ENCODE measurements at places on chromosomes 2 and 18.

GRCh38 chr2:233092432-233093165 lies 32.5 kb downstream of the INPP5D start:
- no peak for DNase-seq

DNA sequence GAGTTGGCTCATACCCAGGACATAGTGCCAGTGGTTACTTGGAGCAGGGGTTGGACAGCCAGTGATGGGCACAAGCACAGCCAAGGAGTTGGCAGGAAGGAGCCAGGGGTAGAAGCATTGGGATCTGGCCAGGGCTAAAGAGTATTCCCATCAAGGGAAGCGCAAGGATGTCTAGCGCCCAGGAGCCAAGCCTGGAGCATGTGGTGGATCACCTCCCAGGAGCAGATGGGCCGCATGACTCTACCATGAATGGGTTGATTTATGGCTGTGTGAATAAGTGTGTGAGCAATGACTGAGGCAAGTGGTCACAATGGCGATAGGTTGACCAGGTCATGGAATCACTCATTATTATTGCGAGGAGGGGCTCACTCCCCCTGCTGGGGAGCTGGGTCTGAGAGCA lies 111.1 kb downstream of the FHOD3 start:
- no peak for DNase-seq

DNA sequence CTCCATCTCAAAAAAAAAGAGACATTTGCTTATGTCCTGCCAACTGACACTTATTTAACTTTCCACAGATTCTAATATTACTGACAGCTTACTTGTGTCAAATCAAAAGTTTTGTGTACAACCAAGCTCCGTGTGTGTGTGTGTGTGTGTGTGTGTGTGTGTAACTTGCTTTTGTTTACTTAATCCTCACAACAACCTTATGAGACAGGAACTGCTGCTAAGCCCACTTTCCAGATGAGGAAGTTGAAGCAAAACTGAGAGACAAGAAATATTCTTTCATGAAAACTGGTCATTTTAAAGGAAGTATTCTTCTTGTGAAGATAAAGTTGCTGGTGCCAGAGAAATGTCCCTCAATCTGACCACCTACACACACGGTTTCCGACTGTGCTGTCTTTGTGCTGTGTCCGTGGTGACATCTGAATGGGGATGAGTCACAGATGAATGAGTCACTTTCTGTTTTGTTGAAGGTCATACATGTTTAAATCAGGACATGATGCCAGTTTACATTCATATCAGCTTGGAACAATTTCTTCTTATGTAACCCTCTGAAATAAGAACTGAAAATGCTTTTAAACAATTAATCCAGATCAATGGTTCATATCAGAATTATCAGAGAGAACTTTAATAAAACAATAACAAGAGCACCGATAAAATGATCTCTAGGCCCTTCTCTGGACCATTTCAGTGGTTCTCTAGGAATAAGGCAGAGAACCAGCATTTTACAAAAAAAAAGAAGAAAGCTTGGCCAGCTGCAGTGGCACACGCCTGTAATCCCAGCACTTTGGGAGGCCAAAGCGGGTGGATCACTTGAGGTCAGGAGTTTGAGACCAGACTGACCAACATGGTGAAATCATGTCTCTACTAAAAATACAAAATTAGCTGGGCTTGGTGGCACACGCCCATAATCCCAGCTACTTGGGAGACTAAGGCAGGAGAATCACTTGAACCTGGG lies 95.5 kb downstream of the THNSL2 start:
- DNase-seq: peak; percentile 59

DNA sequence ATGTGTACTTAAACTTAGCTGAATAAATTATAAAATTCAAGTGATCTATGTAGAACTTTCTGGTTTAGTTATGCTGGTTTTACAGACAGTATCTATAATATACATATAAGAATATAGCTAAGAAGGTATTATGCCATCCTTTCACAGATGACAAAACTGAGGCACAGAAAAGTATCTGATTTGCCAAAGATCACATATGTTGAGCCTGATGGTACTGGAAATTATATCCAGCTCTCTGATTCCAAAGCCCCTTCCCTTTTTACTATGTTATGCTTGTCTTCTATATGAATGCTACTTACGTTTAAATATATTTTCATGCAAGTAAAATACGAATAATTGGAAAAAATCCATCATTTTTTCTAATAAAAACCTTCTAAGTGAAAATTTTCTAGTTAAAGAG lies 1631.3 kb downstream of the DPP10 start:
- no peak for DNase-seq

DNA sequence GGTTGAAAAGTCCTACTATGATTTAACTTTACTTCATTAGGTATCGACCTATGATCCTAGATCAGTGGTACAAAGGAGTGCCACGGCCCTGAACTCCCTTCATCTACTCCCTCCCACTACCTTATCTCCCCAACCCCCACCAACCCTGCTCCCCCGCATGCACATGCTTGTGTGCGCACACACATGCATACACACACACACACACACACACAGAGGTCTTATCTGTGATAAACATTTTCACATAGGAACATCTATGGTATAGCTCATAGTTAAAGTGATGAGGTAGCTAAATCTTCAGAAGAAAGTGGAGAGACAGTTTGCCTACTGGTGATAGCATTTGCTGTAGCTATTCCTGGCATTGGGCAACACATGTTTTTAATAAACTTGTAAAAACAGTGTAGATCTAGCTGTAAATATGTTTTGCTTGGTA lies 471.3 kb downstream of the ZEB2 start:
- no peak for DNase-seq

- no peak for DNase-seq
Measured at GRCh38 chr2:39523308-39524044, 86.4 kb upstream of the MAP4K3 start.

- no peak for DNase-seq
Measured at GRCh38 chr2:198385326-198385725, 580.9 kb downstream of the PLCL1 start.

- no peak for DNase-seq
Measured at GRCh38 chr2:37250869-37251740, 19.6 kb downstream of the NDUFAF7 start.

DNA sequence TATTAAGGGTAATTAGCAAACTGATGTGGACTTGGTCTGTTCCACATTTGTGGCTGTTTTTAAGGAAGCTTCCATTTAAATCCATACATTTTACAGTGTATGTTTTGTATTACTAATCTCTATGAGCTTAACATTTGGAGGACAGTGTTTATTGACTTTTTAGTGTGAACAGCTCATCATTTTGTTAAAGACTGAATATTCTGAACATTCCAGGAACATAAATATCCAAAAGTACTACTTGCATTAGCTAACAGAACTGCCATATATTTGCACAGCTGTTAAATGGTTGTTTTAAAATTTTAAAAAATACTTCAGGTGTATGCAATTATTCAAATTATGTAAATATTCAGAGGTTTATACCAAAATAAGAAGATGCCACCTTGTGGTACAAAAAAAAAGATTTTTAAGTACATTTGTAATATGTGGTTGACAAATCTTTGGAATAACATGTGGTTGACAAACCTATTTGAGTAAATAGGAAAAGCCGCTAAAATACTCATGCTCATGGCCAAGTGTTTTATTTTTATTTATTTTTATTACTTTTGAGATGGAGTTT lies 439.7 kb upstream of the FANCL start:
- DNase-seq: no peak

DNA sequence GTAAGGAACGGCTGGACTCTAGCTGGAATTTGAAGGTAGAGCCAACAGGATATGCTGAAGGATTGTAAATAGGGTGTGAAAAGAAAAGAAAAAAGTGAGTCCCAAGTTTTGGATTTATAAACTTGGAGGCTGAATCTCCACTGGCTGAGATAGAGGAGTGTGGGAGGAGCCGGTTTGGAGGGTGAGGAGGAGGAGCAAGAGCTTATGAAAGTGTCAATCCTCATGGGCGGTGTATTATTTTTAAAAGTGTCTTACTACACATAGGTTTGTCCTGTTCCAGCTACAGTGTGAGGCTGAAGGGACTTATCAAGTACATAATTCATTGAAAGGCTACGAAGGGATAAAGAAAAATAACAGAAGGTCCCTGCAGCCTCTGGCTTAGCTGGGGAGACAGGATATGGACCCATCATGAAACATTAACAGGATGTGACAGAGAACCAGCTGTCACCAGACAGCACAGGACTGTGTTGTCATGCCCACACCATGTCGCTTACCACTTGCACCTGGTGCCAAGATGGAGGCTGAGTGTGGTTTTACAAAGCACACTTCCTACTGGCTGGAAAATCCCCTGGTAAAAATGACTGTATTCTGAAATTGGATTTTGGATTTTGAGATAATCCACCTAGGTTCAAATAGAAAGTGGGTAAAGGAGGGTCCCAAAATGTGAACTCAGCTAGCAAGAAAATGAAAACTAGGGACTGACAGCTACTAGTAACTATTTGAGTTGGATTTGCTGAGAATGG lies 2.5 kb upstream of the MREG start:
- peak; percentile 65 for DNase-seq

- no peak for DNase-seq
Measured at GRCh38 chr2:41954304-41955291, 93.2 kb upstream of the PKDCC start.

DNA sequence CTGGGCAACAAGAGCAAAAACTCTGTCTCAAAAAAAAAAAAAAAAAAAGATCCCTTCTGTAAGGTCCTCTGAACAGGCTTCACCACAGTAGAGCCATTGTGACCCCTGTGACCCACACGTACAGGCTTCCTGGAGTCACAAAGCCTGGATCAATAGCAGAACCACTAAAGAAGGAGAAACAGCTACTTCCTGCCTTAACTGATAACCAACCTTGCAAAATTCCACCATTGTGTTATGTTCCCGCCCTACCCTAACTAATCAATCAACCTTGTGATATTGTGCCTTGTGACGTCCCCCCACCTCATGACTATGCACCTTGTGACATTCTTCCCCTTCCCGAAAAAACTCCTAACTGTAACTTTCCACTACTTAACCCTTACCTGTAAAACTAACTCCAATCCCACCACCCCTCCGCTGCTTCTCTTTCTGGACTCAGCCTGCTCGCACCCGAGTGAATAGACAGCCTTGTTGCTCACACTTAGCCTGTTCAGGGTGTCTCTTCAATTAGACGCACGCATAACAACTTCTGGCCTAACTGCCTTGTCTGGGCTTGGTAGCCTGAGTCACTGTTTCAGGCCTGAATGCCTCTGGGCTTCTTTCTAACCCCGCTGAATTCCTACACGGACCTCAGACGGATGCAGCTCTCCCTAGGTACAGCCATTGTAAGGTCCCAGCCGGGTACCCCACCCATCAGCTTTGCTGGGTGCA lies 13.9 kb downstream of the SCYGR8 start:
- DNase-seq: no peak

- no peak for DNase-seq
Measured at GRCh38 chr18:11500153-11501122, 109.0 kb upstream of the SLC35G4 start.

DNA sequence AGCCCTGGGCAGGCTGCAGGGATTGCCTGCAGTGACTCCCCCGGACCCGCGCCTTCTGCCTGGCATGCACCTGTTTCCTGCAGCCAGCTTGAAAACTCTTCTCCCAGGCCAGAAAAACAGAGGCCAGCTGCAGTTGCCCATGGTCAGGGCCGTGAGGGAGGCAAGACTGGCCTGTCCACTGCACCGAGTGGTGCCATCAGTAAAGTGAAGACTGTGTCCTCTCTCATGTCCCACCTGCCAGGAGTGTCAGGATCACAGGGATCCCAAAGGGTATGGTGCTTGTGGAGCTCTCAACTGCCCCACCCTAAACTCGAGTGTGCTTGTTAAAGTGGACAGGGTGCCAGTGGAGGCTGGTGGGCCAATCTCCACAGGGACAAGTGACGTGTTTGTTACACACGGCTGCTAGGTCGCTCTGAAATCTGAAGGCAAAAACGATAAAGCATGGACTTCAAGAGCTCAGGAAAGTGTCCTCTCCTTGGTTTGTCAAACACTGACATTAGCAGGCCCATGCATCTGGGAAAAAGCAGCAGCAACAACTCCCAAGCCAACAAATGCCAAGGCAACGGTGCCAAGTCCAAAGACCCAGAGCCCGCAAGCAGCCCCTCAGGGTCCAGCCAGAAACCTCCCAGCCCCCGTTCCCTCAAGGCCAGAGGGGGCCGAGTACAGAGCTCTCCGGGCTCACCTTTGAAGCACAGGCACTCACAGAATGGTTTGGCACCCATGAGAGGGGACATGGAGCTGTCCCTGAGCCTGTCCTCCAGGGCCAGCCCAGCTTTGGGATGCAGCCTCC lies 213.2 kb downstream of the HDAC4 start:
- DNase-seq: no peak

GRCh38 chr2:74119339-74119738 lies 28.4 kb downstream of the BOLA3 start:
- DNase-seq: no peak

GRCh38 chr2:107063228-107063627 lies 177.3 kb upstream of the ST6GAL2 start:
- no peak for DNase-seq

DNA sequence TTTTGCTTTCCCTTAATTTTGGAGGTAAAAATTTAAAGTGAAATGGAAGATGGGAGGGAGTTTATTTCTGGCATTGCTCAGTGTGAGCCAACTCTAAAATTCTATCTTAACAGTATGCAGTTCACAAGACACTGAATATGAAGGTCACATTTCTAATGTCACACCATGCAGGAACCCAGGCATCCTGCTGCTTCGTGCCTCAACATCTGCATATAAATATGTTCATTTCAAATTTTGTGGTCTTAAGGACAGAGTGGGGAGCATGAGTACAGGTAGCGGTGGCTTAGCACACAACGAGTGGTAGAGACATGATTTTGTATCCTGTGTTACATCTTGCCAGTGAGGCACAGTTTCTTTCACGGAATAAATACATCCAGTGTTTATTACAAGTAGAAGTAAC lies 102.4 kb downstream of the ARL4C start:
- DNase-seq: no peak

DNA sequence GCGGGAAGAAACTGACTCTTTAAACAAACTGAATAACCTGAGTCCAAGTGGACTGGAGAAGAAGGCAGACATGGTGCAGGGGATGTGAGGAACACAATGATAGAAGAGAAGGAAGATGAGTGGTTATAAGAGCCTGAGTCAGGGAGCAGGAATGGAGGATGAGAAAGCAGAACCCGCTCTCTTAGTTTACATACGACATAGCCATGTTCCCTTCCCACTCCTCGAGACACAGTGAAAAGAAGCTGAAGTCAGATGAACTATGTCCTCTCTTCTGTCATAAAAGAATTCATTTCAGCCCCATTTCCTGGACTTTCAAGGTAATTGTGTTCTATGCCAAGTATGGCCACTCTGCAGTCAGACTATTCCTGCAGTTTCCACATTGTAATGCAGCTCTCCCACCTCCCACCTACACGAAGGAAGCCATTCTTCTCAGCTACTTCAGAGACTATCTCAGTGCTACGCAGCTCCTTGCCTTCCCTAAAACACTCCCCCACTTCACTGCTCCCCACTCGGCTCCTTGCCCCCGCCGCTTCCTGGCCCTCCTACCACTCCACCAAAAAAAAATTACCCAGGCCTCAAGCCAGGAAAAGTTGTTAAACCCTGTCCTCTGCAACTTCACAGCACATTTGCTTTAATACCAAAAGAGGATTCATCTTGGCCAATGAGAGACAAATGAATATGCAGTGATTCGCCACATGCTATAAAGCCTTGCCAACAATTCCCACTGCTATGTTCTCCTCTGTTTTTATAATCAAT lies 323.4 kb upstream of the EPHA4 start:
- no peak for DNase-seq

GRCh38 chr2:176455816-176456291 lies 186.6 kb downstream of the MTX2 start:
- no peak for DNase-seq

- no peak for DNase-seq
Measured at GRCh38 chr18:51426996-51427395, 229.5 kb upstream of the MEX3C start.

GRCh38 chr2:3266925-3267867 lies 110.4 kb downstream of the EIPR1 start:
- DNase-seq: no peak

GRCh38 chr2:40281021-40281940 lies 170.6 kb downstream of the SLC8A1 start:
- no peak for DNase-seq
